H4 (cell line): ENCODE measurements at places on chromosomes 6 and 20. TPM values are rescaled to one million over a fixed set of nuclear protein-coding genes. Genes with fewer than 3 reads are reported as not detected.

DNA sequence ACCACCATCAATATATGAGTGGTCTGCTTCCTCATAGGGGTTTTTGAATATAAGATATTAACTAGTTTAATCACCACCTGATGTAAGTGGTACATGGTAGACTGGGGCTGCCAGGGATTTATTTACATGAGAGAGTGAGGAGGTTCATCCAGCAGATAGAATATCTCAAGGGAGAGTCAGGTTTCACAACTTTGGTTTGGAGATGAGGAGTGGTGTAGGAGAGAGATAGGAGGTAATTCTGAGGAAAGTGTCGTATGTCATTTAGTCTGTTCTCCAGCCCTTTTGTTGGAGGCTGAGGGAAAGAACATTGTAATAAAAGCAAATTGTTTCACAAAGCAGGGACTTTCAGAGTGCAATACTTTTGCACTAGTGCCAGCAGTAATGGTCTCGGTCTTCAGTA, 16.8 kb downstream of the L3MBTL3 start:
- no peak for DNase-seq

DNA sequence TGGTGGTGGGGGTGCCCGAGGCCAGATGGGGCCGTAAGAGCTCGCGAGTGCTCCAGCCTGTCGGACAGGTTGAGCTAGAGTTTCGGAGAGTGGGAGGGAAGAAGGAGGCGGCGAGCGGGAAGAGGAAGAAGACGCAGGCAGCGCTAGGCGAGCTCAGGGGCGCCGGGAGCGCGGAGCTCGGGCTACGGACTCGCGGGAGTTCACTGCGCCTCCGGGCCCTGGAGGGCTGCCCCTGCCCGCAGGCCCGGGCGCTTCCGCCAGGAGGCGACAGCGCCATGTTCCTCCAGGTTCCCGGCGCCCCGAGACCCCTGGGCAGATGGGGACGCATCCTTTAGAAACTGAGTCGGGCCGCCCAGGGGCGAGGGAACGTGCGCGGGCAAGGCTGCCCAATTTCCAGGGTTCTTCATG, 984 bp downstream of the TFAP2C start:
- DNase-seq = peak; percentile 68

DNA sequence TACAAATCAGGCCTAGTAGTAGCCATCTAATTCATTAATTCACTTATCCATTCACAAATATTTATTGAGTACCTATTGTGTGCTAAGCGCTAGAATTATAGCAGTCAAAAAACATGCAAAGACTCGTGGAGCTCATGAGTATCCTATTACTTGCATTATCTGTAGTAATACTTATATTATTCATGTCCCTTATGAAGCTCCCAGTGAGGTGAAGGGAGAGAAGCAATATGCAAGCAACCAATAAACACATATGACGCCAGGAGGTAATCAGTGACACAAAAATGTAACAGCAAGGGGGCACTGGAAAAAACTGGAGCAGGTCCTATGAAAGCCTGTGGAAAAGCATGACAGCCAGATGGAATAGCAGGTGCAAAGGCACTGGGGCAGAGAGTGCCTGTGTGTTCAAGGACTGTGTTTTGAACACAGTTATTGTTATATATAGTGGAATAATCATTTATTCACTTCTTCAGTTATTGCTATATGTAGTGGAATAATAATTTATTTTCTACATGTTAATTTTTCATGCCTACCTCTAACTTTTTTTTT, 109.5 kb downstream of the KIF13A start:
- no peak for DNase-seq

DNA sequence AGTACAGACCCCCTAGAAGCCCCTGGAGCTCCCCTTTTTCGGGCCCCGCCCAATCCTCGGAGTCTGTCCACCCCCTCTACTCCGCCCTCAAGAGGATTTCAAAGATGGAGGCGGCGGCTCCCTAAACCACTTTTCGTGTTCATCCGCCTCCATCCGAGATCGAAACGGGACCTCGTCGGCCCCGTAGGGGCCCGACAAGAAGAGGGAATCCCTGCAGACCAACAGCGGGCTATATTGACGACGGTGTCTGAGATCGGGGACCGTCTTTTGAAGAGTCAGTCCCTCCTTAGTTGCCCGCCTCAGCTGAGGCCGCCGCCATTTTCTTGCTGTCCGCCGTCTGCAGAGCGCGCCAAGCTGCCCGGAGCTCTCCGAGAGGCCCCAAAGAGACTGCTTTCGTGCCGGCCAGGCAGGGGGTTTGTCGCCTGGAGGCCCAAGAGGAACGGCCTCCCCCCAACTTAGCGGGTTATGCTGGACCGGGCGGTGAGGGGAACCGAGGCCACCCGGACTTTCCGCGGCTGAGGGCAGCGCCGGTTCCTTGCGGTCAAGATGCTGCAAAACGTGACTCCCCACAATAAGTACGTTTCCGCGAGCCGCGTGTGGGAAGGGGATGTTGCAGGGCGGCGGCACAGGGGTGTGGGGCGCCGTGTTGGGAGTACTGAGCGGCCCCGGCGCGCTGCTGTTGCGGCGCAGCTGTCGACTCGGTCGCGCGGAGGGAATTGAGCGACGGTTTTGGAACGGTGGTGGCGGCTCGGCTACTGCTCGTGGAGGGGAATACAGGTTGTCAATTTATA, 4.2 kb downstream of the BRD2 start:
- no peak for DNase-seq

- DNase-seq = no peak
Observed at GRCh38 chr20:18729231-18729825, 84.3 kb upstream of the SCP2D1 start.

DNA sequence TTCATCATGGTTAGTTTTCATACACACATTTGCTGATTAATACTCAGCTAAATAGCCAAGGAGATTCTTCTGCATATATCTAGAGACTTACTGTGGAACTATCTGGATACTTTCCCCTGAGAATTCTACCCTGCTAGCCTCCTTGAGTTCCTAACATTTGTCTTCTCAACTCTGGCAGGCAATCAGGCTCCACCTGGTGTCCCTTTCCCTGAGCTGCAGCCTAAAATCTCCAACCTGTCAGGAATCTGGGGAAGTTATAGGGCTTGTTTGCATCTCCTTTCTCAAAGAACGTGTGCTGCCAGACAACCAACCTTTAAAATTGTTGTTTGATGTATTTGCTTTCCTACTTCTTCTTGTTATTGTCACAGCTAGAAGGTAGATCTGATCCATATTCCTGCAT, 73.4 kb downstream of the FUT9 start:
- no peak for DNase-seq

GRCh38 chr6:155381673-155382337, 67.5 kb upstream of the TFB1M start:
- no peak for DNase-seq

DNA sequence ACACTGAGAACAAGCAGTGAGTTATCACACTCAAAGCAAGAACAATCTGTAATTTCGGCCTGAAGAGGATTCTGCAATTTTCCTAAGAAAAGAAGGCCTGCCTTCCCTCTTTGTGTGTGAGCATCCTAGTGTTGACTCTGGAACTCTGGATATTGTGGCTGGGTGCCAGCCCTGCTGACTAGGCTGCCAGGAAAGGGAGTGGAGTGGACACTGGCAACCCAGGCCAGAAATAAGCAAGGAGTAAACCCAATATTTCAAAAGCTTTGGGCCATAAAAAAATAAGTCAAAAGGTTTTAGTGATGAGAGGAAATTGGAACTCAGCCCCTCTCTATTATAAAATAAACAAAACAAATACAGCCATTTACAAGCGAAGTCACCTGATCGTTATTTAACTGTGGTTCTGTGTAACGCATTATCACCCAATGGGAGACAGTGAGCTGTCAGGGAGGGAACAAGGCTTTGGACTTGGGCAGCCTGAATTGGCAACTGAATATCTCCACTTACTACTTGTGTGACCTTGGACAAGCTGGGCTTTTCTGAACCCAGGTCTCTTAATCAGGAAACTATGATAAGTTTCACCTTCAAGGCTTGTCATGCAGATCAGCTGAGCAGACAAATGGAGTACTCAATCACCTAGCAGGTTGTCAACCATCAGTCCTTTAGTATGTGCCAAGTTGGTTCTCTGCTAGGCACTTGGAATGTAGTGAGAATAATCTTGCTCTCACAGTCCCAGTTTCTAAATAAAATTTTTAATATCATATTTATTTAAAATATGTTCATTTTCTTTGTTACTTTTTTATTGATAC, 196.2 kb downstream of the PAX1 start:
- DNase-seq = no peak

- DNase-seq = no peak
Observed at GRCh38 chr20:51318058-51318949, 224.2 kb downstream of the NFATC2 start.

The HDGFL1 gene
- total RNA-seq = not detected in 2 replicates

The COL11A2 gene
- total RNA-seq = 0.10 and 0.39 TPM in 2 replicates

The TBXT gene
- not detected in 2 replicates for total RNA-seq

The KCTD20 gene
- total RNA-seq = 56.1 and 68.5 TPM in 2 replicates

The ZNF831 gene
- not detected in 2 replicates for total RNA-seq

The CFB gene
- 1.5 and 4.3 TPM in 2 replicates for total RNA-seq

The TOMM6 gene
- 222 and 348 TPM in 2 replicates for total RNA-seq

The HRH3 gene
- not detected in 2 replicates for total RNA-seq

The SMOC2 gene
- 0.08 and 0.66 TPM in 2 replicates for total RNA-seq

The LINC00237 gene
- not detected in 2 replicates for total RNA-seq

The MYMX gene
- total RNA-seq = not detected in 2 replicates
